ENCODE measurements at places on chromosomes 5 and 9.

- DNase-seq, result no peak
These were observed 34.7 kb downstream of the SH3RF2 start for GRCh38 chr5:145971108-145971507.

- no peak for DNase-seq
These were observed 499.5 kb upstream of the BRINP1 start for GRCh38 chr9:119868694-119869093.

GRCh38 chr9:107455425-107456135 is 34.0 kb downstream of the KLF4 start:
- no peak for DNase-seq

DNA sequence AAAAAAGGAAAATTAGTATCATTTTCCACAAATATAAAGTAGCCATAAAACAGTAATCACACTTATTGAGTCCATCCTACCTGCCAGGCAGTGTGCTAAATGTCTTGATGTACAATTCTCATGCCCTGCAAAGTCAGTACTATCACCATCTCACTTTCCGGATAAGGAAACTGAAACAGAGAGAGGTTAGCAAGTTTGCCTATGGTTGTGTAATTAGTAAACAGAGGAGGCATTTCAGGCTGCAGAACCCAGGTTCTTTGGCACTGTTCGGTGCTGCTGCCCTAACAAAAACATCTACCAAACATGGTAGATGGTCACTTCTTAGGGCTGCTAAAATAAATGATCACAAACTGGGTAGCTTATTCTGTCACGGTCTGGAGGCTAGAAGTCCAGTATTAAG is 22.6 kb downstream of the PLAC8L1 start:
- no peak for DNase-seq

All from activated CD4-positive, alpha-beta T cell treated with anti-CD3 and anti-CD28 coated beads, Interleukin-2, amount 50 U/mL, for 24 hours (primary cell).